ENCODE measurements at places on chromosomes 5 and 9.

DNA sequence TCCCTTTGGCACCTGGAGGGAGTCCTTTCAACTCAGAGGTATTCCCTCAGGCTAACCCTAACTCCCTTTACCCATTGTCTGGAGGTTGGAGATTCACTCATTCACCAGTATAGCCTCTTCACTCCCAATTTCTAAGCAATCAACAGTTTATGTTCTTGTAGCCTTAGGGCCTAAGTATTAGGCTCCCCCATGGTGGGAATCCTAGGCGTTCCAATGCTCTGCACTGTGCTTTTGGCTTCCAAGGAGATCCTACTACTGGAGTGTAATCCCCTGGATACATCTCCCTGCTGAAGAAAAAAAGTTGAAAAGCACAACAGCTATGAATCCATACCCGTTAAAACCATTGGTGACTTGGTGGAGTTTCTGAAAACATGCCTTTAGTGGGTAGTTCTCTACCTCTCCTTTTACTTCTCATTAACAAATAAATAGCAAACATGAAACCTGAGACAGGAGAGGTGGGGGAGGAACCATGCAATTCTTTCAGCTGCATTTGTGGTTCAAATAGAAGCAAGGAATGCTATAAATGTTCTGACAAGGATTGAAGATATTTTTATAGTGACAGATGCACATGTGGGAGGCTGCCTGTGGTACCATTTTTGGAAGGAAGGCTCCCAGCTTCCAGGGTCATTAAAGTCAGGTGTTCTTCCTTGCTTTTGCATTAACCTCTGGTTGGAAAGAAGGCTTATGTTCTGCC is 397.1 kb downstream of the DMAC1 start:
- no peak for DNase-seq

DNA sequence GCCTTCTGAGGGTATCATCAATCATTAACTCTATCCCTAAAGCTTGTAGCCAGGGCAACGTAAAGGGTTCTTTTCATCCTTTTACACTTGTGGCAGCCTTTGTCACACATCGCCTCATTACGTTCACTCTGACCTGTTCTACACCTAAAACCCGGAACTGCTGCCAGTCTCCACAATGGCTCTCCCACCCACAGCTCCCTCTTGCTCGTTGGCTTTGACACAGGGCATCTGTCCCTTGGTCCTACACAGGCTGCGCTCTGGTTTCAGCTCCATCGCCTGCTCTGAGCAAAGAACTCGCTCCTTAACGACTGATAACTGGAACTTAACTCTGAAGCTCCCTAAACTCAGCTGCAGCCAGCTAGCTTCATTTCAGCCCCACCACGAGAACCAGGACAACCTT is 112.8 kb upstream of the CTNND2 start:
- no peak for DNase-seq

DNA sequence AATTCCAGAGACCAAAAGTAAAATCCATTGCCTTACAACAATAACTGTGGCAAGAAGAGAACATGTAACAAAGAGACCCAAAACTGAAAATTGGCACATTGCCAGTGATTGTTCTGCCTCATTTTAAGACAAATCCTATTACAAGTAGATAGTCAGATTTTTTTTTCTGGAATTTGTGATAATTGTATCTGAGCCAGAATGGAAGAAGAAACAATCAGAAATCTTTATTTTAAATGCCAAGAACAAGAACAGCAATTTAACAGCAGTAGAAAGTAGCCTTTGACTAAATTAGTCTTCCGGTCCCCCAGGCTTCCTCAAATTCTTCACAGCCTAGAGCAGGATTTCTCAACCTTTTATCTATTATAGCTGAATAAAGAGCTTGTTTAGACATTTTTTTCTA is 106.7 kb upstream of the PTPN3 start:
- no peak for DNase-seq

GRCh38 chr5:37668524-37669047 is 171.3 kb downstream of the GDNF start:
- DNase-seq, result no peak

GRCh38 chr9:137112564-137113384 is 1.8 kb downstream of the DPP7 start:
- DNase-seq, result no peak

GRCh38 chr9:121067640-121068039 is 7.1 kb upstream of the CNTRL start:
- no peak for DNase-seq
